ENCODE measurements at places on chromosomes 1 and 21.

DNA sequence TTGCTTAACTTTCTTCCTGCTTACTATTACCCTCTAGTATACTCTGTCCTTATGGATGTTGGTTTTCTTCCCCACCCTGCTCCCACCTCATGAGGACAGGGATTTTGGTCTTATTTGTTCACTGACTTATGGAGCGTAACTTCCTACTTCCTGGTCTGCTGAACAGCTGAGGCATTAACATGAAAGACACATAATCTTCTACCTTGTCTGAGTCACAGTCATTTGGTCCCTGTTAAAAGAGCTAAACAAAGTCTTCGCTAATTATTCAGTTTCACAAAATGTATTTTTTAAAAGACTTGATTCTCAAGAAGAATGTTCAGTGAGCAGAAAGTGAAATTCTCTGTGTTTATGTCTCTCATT, 18.5 kb downstream of the RNASEL start:
- no peak for DNase-seq

GRCh38 chr1:157099633-157100009, at the start of gene ETV3L:
ETV3L (minus strand) TSS chr1:157099808; CDS start chr1:157099523, 285 bp downstream.
- no peak for DNase-seq

DNA sequence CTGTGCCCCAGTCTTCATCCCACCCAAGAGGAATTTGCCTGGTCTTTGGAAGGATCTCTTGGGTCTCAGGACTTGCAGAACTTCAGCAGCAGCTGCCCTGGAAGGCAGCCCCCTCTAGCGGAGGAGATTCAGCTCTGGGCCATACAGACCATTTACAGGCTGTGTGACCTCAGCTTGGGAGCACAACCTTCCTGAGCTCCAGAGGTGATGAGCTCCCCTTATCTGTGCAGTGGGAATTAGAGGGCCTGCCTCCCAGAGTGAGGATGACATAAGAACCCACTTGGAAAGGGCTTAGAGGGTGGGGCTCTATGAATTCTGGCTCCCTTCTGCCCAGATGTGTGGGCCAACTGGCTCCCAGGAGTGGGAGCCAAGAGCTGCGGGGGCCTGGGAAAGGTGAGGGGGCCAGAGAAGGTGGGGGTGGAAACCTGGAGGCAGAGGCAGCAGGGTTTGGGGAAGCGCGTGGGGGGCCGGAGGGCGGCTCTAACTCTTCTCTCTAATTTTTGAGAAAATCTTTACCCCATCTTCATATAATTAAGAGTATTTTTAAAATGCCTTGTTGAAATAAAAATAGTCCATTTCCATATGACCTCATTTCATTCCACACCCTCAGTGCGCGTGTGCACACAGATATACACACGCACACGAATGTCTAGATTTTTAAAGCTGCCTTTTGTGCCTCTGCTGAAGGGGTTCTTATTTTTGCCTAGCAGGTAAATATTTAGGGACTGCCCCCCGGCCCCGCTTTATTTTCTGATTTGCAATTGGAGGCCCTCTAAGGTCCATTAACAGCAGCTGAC, 21.5 kb downstream of the EPHB2 start:
- no peak for DNase-seq

DNA sequence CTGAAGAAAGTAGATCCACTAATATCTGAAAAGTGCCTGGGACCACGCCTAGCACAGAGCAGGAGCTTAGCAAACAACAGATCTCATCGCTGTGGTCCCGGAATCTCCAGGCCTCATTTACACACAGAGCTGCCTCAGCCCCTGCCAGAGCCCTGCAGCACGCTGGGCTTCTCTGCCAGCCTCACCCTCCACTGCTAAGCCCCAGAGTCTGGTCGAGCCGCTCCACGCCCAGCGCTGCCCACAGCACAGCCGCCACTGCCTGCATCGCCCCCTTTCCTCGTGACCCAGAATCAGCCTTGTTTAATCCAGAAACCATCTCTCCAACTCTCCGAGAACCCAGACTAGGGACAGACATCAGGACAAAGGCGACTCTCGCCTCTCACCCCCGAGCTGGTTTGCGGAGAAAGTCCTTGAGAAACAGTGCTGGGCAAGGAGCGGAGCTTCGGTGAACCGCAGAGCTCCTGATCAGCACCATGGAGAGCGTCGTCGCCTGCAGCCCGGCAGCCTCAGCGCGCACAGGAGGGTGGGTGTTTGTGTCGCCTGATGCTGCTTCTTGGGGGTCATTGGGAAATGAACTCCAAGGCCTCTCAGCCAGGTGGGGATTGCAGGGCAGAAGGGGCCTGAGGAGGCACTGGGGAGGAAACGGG, 145.1 kb downstream of the NPHP4 start:
- no peak for DNase-seq

- DNase-seq: no peak
Measured at GRCh38 chr1:228307218-228308023, 99.2 kb downstream of the TRIM11 start.
